ENCODE measurements at places on chromosomes 3 and 15.

DNA sequence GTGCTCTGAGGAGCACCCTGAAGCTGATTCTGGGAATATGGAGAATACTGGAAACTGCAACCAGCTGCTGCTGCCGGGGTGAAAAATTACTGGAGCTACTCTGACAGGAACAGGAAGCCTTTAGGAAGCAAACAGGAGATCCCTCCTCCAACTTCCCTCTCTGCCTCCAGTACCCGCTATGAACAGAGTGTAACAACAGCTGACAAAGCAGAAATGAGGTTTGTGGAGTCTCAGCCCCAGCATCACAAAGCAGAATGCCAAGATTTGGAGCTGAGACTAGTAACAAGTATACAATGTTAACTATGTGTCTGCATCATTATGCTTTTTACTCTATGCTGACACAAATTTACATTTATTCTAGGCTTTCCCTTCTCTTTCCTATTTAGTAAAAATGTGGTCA, 22.7 kb upstream of the PIAS1 start:
- no peak for DNase-seq

GRCh38 chr3:17320266-17320665, 422.2 kb downstream of the TBC1D5 start:
- DNase-seq: no peak

DNA sequence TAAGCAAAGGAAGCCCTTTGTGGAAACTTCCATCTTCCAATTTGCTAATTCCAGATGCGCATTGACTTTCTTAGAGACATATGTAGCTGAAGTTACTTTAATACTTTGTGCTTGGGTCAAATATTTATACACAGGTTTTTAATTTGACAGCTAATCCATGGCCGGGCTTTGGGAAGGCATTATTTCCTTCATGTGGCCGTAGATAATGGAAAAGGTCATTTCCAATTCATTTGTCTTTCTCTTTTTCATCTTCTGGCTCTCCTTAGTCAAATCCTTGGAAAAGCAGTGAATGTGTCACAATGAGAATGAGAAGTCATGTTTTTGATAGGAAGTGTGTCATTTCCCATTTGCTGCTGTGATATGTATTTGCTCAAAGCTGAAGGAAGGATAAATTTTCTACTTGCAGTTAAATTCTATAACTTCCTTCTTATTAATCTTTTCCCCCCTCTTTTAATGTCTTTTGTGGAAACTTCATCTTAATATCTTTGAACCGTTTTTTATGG, 323.3 kb downstream of the CLSTN2 start:
- no peak for DNase-seq

- DNase-seq: no peak
Measured at GRCh38 chr3:53162672-53163443, 1.8 kb downstream of the PRKCD start.

DNA sequence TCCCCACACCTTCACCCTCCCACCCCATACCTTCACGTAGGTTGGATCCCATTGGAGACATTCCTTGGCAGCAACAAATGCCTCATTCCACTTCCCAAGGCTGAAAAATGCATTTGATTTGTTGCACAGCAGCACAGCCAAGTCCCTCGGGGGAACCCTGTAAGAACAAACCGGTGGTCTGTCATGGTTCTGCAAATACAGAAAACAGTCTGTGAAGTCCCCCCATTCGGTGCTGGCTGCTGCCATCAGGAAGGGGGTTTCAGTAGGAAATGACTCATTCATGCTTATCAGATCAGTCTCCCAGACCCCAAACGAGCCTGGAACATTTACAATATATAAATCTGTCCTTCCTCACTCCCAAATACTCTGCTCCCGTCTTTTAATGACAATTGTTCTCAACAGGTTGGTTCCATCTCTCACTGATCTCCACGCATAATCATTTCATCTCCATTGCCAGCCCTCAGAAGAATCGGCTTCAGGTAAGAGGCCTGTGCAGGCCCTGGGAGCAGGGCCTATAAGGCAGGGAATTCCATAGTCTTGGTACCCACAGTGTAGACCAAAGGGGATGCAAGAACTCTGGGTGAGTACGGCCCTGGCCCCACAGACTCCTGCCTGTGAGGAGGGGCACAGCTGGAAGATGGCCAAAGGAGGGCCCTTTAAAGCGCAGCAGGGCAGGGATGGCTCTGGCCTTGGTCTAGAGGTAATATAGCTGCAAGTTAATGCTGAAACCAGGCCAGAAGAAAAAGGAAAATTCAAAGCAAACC, 41.6 kb downstream of the TRANK1 start:
- DNase-seq: no peak

- DNase-seq: peak; percentile 56
Measured at GRCh38 chr3:132535575-132536441, 61.3 kb upstream of the ACKR4 start.

DNA sequence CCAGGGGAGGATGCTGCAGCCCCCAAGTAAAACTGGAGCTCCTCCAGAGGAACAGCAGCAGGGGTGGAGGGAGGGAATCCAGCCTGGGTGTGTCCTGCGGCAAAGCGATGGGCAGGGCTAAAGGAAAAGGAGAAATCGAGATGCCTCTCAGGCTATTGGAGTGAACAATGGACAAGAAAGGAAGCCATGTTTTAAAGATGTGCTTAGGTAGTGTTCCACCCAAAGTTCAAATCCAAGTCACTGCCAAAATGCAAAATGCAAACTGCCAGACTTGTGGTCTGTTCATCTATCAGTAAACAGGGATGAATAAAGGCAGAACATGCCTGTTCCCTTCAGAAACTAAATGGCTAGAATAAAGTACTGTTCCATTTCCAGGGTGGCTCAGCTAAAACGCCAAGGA, 197.5 kb upstream of the NSMCE3 start:
- DNase-seq: no peak

GRCh38 chr3:66004244-66004643, 34.5 kb downstream of the MAGI1 start:
- DNase-seq: no peak

DNA sequence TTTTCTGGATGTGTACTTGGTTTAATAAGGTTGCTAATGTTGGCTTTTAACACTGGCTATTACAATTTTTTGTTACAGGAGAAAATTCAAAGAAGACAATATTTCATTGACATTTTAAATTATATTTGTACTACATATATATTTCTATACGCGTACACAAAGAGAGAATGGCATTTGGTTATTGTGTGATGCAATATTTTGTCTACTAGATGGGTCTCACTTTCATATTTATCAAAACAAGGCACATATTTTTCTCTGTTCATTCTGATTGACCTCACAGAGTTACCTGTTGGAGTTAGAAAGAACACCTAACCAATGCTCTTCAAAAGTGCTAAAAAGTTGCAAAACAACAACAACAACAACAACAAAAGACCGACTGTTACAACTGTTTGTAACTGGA, 50.2 kb upstream of the VGLL3 start:
- DNase-seq: no peak

GRCh38 chr3:142106548-142106947, 42.8 kb downstream of the TFDP2 start:
- no peak for DNase-seq

DNA sequence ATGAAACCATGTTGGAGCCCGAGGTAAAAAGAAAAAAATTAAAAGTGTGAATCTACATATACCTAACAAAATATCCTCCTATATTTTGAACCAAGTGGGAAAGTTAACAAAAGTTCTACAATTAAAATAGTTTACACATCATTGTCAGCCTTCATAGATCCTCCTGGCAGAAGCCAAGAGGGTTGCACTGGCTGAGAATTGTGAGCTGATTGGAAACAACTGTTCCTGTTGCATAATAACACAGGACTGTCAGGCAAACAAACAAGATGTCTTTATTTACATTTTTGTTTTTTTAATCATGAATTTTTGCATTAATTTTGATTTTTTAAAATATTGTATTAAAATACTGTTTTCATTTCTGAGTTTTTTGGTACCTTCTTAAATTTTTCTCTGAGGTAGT, 215.2 kb upstream of the MME start:
- no peak for DNase-seq

GRCh38 chr3:38335263-38335662, 11.3 kb upstream of the XYLB start:
- DNase-seq: no peak

- DNase-seq: no peak
Measured at GRCh38 chr3:112097378-112097777, 11.2 kb downstream of the C3orf52 start.

DNA sequence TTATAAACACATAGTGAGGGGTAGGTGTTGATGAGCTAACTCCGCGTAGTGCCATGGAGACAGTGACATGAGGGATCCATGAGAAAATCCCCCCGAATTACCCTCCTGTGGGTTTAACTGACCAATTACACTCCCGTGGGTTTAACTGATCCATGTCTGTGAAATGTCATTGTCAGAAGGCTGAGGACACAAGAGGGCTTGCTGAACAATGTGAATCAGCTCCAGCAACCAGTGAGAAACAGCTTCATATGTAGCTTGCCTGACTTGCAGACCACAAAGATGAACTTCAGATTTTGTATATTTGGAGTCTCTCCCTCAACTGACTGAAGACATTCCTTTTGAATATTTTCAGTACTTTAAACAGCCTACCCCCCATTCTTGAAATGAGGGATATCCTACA, 144.9 kb downstream of the FBN1 start:
- no peak for DNase-seq

DNA sequence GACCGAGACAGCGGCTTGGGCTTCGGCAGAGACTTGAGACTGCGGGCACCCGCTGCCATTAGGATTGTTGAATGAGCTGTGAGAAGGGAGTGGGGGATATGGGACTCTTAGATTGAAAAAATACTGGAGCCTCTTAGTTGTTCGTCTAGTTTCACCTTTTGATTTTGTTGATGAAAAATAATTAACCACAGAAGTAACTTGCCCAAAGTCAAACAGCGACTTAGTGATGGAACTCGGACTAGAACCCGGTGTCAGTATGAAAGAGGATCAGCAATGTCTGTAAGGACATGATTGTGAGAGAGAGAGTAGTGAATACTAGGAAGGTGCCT, 510 bp upstream of the GOLGB1 start:
- DNase-seq: no peak

- DNase-seq: no peak
Measured at GRCh38 chr3:17469520-17469919, 272.9 kb downstream of the TBC1D5 start.

GRCh38 chr15:80503319-80503952, 99.3 kb downstream of the ARNT2 start:
- DNase-seq: no peak

- no peak for DNase-seq
Measured at GRCh38 chr15:101097111-101097510, 154.7 kb downstream of the CHSY1 start.

GRCh38 chr3:111326144-111326995, 215.6 kb upstream of the CD96 start:
- no peak for DNase-seq

DNA sequence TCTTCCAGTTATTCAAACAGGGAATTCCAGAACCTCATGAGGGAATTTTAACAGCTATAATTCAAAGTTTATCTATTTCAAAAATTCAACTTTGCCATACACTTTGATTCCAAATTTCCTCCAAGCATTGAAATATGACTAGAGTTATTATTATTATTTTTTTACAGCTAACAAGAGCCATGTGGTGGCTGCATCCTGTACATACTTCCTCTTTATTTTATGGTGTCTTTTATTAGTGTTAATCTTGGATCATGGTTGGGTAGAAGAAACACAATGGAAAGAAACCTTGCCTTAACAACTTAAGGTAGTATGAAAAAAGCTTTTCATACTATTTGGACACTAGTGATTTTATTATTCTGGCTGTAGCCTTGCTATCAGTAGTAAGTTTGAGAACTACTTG, 52.7 kb downstream of the TFG start:
- DNase-seq: no peak

GRCh38 chr15:76439542-76439941, 103.0 kb downstream of the ISL2 start:
- peak; percentile 55 for DNase-seq

DNA sequence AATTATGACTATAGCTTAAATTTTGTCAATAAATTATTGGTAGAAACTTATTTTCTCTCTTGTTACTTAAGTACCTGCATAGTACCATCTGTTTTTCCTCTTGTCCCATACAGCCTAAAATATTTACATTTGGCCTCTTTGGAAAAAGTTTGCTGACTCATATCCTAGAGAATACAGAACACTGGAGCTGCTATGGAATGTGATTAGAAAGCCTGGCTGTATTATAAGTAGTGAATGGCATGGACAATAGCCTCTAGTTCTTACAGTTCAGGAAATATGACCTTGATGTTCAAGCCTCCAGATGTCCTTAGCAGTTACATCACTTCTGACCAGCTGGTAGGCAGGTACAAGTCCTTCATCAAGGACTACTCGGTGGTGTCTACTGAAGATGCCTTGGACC, 28.3 kb downstream of the ST8SIA2 start:
- no peak for DNase-seq

GRCh38 chr15:65363766-65364165, 14.0 kb downstream of the IGDCC3 start:
- no peak for DNase-seq

- DNase-seq: no peak
Measured at GRCh38 chr3:78728406-78729145, 1039.2 kb downstream of the ROBO1 start.

GRCh38 chr3:128500556-128500955, 7.6 kb upstream of the GATA2 start:
- no peak for DNase-seq

DNA sequence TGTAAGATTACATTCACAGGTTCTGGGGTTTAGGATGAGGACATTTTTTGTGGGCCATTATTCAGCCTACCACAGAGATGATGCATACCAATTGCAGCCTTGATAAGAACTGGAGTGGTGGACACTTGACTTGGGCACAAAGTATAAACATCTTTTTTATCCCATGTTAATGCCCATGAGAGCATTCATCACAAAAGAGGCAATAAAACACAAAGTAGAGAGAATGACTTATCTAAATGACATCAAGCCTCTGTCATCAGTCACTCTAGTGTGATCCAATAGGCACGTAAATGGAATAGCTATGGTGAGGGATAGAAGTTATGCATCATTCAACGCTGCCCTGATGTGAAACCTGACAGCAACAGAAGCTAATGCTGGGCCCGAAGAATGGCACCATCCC, 25.8 kb downstream of the VEPH1 start:
- DNase-seq: no peak

DNA sequence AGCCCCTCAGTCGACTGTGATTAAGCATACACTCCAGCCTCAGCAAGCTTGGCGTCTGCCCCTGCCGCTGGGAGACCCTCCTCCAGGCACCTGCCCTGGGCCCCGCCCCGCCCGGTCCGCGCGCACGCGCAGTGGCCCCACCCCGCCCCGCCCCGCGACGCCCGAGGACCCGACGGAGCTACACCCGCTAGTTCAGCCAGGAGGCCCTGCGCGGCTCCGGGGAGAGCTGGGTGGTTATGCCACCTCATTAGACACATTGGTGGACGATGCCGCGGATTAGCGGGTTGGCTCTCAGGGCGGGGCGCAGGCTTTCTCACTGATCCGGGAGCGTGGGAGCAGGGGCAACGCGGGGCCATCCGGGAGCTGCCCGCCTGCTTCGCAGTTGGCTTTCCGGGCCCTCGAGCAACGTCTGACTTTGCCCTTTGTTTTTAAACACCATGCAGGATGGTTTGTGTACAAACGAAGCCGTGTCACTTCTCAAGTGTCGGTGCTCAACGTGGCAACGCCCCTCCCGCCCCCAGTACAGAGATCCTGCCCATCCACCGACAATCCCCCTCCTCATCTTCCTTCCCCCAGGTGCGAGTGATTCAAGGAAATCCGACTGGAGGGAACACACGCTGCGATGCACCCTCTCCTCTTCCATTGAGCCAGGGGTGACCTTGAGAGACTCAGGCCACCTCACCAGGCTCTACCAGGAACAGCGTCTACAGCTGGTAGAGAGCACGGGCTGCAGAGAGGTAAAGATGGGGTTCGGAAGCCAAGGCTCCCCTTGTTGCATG, 109.3 kb downstream of the SHQ1 start:
- DNase-seq: peak; percentile 67

Measured in Caco-2 (cell line).